ENCODE measurements at places on chromosomes 7 and 10. TPM values are rescaled to one million over a fixed set of nuclear protein-coding genes. Genes with fewer than 3 reads are reported as not detected.
A peak's percentile ranks its signal among the peaks of the same experiment; 100 is the strongest.

GRCh38 chr7:27137640-27138315 lies 5.7 kb downstream of the HOXA5 start:
- DNase-seq = no peak

DNA sequence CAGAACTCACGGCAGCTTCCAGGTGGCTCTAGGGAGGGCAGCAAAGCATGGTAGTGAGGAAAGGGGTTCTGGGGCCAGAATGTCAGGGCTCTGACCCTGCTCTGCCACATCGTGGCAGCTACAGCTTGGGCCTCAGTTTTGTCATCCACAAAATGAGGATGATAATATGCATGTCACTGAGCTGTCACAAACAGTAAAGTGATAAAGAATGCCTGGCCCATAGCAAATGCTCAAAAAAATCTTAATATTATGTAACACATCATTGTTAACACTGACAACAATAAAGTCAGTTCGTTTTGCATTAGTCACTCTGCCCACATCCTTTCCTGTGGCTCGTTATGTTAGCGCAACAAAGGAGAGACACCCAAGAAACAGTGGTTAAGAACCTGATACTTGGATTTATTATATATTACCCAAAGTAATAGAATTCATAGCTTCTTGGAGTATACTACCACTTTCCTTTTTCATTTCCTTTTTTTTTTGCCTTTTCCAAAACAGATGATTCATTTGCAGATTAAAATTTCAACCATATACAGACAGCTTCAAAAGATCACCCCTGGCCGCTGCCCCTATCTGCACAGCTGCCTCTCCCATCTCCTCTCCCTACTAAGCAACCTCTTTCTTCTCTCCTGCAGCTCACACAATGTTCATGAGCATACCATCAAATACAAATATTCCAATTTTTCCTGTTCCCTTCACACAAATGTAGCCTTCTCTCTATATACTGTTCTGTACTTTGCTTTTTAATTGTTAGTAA lies 45.5 kb upstream of the DDC start:
- no peak for DNase-seq

GRCh38 chr10:88463811-88464210 lies 119.3 kb downstream of the RNLS start:
- DNase-seq = no peak

- no peak for DNase-seq
Measured at GRCh38 chr10:86049442-86049841, 317.2 kb downstream of the GRID1 start.

- no peak for DNase-seq
Measured at GRCh38 chr7:2980401-2981102, 63.1 kb downstream of the CARD11 start.

DNA sequence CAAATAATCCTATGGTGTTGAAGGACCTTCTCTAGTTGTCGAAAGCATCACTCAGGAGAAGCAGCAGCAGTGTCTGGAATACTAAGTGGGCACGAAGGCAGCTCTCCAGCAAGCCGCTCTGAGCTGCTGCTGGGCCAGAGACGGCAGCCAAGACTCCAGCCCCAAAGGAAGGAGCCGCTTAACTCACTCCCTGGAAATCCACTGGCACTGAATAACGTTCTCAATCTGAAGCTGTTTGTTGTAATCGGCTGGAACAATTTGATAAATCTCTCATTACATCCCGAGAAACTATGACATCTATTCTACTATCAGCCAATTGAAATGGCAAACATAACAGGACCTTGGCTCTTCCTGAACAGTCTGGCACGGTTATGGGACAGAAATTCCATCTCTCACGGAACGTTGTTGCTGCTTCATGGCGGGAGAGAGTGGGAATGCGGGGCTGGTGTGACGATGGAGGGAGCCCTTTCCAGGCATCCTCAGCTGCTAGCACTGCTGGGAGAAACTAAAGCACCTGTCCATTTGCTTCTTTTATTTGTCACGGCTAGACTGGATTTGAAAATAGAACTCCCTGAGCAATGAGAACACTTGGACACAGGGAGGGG lies 331.5 kb upstream of the RNF32 start:
- no peak for DNase-seq

GRCh38 chr10:65940816-65941662 lies 984.8 kb upstream of the LRRTM3 start:
- DNase-seq = no peak

- DNase-seq = peak; percentile 63
Measured at GRCh38 chr7:23261843-23262452, 15.4 kb downstream of the GPNMB start.

- DNase-seq = peak; percentile 33
Measured at GRCh38 chr7:111098011-111098925, 7.3 kb downstream of the LRRN3 start.

The CPA4 gene
- 3.8 TPM for total RNA-seq

- DNase-seq = no peak
Measured at GRCh38 chr10:12981570-12981969, 19.9 kb downstream of the CCDC3 start.

DNA sequence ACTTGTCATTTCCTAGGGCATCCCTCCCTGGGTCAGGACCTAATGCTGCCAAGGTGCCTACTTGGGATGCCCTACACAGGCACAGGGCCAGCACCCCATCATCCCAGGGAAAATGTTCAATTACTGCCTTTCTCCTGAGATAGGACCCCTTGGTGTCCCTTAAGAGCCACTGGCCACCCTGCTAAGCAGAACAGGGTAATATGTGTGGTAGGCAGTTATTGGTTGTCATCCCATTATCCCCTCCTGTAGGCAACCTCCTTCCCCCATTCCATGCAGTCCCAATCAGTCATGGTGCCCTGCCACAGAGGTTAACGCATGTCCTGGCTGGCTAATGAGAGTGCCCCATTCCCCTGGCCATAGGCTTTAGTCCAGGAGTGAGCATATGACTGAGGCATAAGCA lies 53.2 kb downstream of the PRLHR start:
- DNase-seq = no peak

- DNase-seq = no peak
Measured at GRCh38 chr7:9575716-9576115, 1142.3 kb downstream of the NXPH1 start.

The THSD7A gene
- 2.0 TPM for total RNA-seq

- no peak for DNase-seq
Measured at GRCh38 chr10:13670311-13670710, 83.5 kb downstream of the PRPF18 start.

- no peak for DNase-seq
Measured at GRCh38 chr7:5255832-5256231, 26.9 kb upstream of the SLC29A4 start.

Measured in left cardiac atrium (tissue), 4 donors.